ENCODE measurements at places on chromosomes 4 and X.

DNA sequence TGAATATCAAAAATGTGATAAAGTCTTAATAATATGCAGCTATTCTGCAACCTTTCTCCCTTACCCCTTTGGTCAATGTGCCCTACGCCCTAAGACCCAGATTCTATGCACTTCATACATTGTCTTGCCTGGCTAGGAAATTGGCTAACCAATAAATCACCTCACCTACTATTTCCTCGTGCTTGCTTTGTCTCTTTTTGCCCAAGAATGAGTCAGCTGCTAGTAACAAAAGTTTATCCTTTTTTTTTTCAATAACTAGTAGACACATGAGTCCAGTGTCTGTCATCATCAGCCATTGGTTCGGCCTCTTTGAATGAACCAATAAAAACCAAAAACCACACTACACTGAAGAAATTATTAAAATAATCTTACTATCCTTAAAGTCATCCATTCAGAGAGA lies 387.1 kb downstream of the PPP3CA start:
- H3K4me1 ChIP-seq: no peaks in the 10 kb centered on the region
- no peaks in the 10 kb centered on the region for H3K36me3 ChIP-seq
- no peak overlapping the region for H3K4me3 ChIP-seq
- no peak overlapping the region for H3K27ac ChIP-seq
- no peaks in the 10 kb centered on the region for H3K27me3 ChIP-seq

- no peak for DNase-seq
- H3K4me3 ChIP-seq: no peak overlapping the region
- no peak overlapping the region for H3K27ac ChIP-seq
- no peaks in the 10 kb centered on the region for H3K36me3 ChIP-seq
Observed at GRCh38 chrX:11336201-11336600, 43.0 kb downstream of the AMELX start.

DNA sequence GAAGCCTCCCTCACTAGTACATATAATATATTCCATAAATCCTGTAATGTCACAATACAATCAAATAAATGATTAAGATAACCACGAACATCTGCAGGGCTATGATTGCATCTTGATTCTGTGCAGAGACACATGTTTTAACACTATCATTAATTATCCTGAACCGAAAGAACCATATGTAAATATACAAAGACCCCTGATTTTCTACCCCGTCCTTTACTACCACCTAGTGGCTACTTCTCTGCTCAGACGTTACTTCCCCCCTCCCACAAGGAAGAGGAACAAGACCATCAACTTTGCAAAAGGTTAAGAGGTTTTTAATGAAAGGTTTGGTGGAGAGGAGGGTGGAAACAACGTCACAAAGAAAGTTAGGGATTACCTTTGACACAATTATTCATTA lies 134.0 kb downstream of the COL4A6 start:
- no peaks in the 10 kb centered on the region for H3K4me1 ChIP-seq
- no peaks in the 10 kb centered on the region for H3K27me3 ChIP-seq
- no peak overlapping the region for H3K27ac ChIP-seq
- peak; percentile 53 for DNase-seq

- DNase-seq: no peak
- H3K27ac ChIP-seq: no peak overlapping the region
- H3K36me3 ChIP-seq: no peaks in the 10 kb centered on the region
- H3K4me3 ChIP-seq: no peak overlapping the region
- no peaks in the 10 kb centered on the region for H3K4me1 ChIP-seq
Observed at GRCh38 chr4:87624698-87625097, 16.4 kb downstream of the DSPP start.

- H3K4me3 ChIP-seq: no peak overlapping the region
- no peaks in the 10 kb centered on the region for H3K36me3 ChIP-seq
- DNase-seq: no peak
- no peak overlapping the region for H3K27ac ChIP-seq
- H3K27me3 ChIP-seq: no peaks in the 10 kb centered on the region
Observed at GRCh38 chr4:118206627-118207026, 146.2 kb downstream of the PRSS12 start.

- H3K36me3 ChIP-seq: no peaks in the 10 kb centered on the region
- H3K27me3 ChIP-seq: no peaks in the 10 kb centered on the region
- H3K4me1 ChIP-seq: no peaks in the 10 kb centered on the region
- DNase-seq: no peak
- no peak overlapping the region for H3K4me3 ChIP-seq
- H3K27ac ChIP-seq: no peak overlapping the region
Observed at GRCh38 chr4:177163532-177163931, 146.1 kb upstream of the NEIL3 start.

GRCh38 chrX:123487236-123487635 lies 245.6 kb downstream of the THOC2 start:
- no peak for DNase-seq
- H3K27ac ChIP-seq: no peak overlapping the region
- H3K4me3 ChIP-seq: no peak overlapping the region
- H3K4me1 ChIP-seq: no peaks in the 10 kb centered on the region

- 0 out of 2 replicates have a peak, but pooled peaks cover 4% of the 10 kb centered on the region for H3K36me3 ChIP-seq
- peaks cover 20% of the 10 kb centered on the region for H3K4me1 ChIP-seq
- DNase-seq: peak; percentile 23
- no peak overlapping the region for H3K27ac ChIP-seq
Observed at GRCh38 chr4:172708184-172708583, 460.4 kb upstream of the GALNT7 start.

- H3K4me1 ChIP-seq: peaks cover 5% of the 10 kb centered on the region
- no peaks in the 10 kb centered on the region for H3K27me3 ChIP-seq
- H3K36me3 ChIP-seq: no peaks in the 10 kb centered on the region
- no peak for DNase-seq
- no peak overlapping the region for H3K4me3 ChIP-seq
Observed at GRCh38 chr4:146271466-146271865, 57.1 kb downstream of the REELD1 start.

- H3K4me1 ChIP-seq: no peaks in the 10 kb centered on the region
- H3K27me3 ChIP-seq: no peaks in the 10 kb centered on the region
- H3K27ac ChIP-seq: no peak overlapping the region
- H3K4me3 ChIP-seq: no peak overlapping the region
Observed at GRCh38 chrX:108833993-108834392, 97.6 kb upstream of the IRS4 start.

- DNase-seq: no peak
- H3K36me3 ChIP-seq: no peaks in the 10 kb centered on the region
- H3K4me3 ChIP-seq: no peak overlapping the region
- no peak overlapping the region for H3K27ac ChIP-seq
- H3K27me3 ChIP-seq: no peaks in the 10 kb centered on the region
Observed at GRCh38 chrX:108268434-108269080, 169.7 kb downstream of the COL4A6 start.

- H3K4me1 ChIP-seq: no peaks in the 10 kb centered on the region
- DNase-seq: no peak
- H3K27ac ChIP-seq: no peak overlapping the region
- no peaks in the 10 kb centered on the region for H3K27me3 ChIP-seq
- no peaks in the 10 kb centered on the region for H3K36me3 ChIP-seq
- no peak overlapping the region for H3K4me3 ChIP-seq
Observed at GRCh38 chrX:15292861-15293260, 22.6 kb downstream of the ASB11 start.

- H3K4me1 ChIP-seq: no peaks in the 10 kb centered on the region
- no peak for DNase-seq
- H3K27me3 ChIP-seq: no peaks in the 10 kb centered on the region
- H3K4me3 ChIP-seq: no peak overlapping the region
Observed at GRCh38 chr4:149426461-149426860, 389.2 kb downstream of the IQCM start.

DNA sequence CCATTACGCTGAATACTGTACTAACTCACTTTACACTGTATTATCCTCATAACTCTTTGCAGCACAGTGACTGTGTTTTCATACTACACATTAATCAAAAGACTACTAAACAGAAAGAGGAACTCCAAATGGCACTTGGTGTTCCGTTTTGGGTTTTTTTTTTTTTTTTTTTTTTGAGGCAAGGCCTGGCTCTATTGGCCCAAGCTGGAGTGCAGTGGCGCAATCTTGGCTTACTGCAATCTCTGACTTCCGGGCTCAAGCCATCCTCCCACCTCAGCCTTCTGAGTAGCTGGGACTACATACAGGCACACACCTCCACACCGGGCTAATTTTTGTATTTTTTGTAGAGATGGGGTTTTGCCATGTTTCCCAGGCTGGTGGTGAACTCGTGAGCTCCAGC lies 10.7 kb downstream of the KLHL8 start:
- H3K4me3 ChIP-seq: no peak overlapping the region
- no peak for DNase-seq
- H3K27ac ChIP-seq: no peak overlapping the region
- H3K4me1 ChIP-seq: no peaks in the 10 kb centered on the region
- H3K36me3 ChIP-seq: no peaks in the 10 kb centered on the region

DNA sequence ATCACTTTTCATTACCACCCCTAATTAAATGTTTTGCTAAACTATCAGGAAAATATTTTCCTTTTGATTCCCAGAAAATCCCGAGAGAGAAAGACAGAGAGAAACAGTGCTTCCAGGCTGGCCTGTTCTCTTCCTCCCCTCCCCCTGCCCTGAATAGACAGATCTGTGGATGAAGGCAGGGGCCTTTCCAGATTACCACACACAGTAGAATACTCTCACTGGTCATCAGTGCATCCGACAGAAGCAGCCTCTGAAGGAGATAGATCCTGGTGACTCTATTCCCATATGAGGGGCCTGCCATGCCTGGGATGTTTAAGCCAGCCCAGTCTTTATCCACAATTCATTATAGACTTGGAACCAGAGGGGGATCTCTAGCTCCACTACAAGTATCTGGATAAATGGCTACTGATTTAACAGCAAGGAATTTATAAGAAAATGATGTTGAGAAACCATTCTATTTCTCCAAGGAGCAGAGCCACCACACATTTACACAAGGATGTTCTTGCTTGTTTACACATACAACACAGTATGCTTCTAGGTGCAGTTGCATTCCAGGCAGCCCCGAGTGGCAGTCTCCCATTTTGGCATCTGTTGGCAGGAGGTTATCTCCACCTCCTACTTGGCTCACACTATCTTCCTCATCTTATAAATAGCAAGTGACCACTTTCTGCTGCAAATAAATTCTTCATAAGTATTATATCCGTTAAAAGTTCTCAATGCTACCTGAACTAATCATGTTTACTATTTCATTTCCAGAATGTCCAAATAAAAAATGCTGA lies 115.8 kb downstream of the HS6ST2 start:
- no peak for DNase-seq
- H3K4me3 ChIP-seq: no peak overlapping the region
- H3K4me1 ChIP-seq: no peaks in the 10 kb centered on the region

- H3K4me3 ChIP-seq: no peak overlapping the region
- no peaks in the 10 kb centered on the region for H3K36me3 ChIP-seq
- H3K4me1 ChIP-seq: peaks cover 15% of the 10 kb centered on the region
Observed at GRCh38 chr4:122963216-122963615, 40.8 kb upstream of the NUDT6 start.

- H3K27me3 ChIP-seq: no peaks in the 10 kb centered on the region
- no peak overlapping the region for H3K27ac ChIP-seq
- no peak overlapping the region for H3K4me3 ChIP-seq
- no peaks in the 10 kb centered on the region for H3K36me3 ChIP-seq
- no peak for DNase-seq
Observed at GRCh38 chrX:104018126-104018525, 4.6 kb upstream of the H2BW1 start.

- H3K4me1 ChIP-seq: no peaks in the 10 kb centered on the region
- no peak overlapping the region for H3K4me3 ChIP-seq
- H3K36me3 ChIP-seq: no peaks in the 10 kb centered on the region
- H3K27me3 ChIP-seq: no peaks in the 10 kb centered on the region
- H3K27ac ChIP-seq: no peak overlapping the region
- no peak for DNase-seq
Observed at GRCh38 chrX:149433051-149433450, 72.1 kb downstream of the IDS start.

DNA sequence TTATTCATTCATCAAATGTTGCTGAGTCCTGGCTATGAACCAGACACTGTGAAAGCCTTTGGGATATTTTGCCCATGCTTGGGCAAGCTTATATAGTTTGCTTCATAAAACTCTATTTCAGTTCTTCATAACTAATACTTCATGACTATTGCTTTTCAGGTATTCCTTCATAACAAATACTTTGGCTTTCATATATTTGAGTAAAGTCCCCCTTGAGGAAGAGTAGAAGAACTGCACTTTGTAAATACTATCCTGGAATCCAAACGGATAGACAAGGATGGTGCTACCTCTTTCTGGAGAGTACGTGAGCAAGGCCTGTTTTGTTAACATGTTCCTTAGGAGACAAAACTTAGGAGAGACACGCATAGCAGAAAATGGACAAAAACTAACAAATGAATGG lies 1.7 kb upstream of the AFP start:
- no peak overlapping the region for H3K27ac ChIP-seq
- H3K27me3 ChIP-seq: no peaks in the 10 kb centered on the region
- no peak overlapping the region for H3K4me3 ChIP-seq
- peak; percentile 65 for DNase-seq
- H3K36me3 ChIP-seq: no peaks in the 10 kb centered on the region
- H3K4me1 ChIP-seq: no peaks in the 10 kb centered on the region

Measured in GM23338 (cell line).